ENCODE measurements at places on chromosomes 16 and 17.
A peak's percentile ranks its signal among the peaks of the same experiment; 100 is the strongest.

DNA sequence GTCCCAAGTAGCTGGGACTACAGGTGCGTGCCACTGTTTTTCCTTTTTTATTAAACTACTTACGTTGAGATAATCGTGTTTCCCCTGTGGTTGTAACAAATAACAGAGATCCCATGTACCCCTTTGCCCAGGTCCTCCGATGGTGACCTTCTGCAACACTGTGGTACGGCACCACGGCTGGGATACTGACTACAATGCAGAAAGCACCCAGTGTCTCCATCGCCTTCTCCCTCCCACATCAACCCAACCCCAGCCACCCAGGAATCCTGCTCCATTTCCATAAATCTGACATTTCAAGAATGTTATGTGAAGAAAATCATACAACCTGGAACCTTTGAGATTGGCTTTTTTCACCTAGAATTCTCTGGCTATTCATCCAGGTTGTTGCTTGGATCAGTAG, 22.1 kb downstream of the MPRIP start:
- DNase-seq = no peak

- DNase-seq = peak; percentile 64
Measured at GRCh38 chr17:29622337-29623282, at the start of gene CORO6. Gene CORO6, minus strand, starts transcription at chr17:29622912. Its CDS starts 1,491 bp downstream, at chr17:29621421.

DNA sequence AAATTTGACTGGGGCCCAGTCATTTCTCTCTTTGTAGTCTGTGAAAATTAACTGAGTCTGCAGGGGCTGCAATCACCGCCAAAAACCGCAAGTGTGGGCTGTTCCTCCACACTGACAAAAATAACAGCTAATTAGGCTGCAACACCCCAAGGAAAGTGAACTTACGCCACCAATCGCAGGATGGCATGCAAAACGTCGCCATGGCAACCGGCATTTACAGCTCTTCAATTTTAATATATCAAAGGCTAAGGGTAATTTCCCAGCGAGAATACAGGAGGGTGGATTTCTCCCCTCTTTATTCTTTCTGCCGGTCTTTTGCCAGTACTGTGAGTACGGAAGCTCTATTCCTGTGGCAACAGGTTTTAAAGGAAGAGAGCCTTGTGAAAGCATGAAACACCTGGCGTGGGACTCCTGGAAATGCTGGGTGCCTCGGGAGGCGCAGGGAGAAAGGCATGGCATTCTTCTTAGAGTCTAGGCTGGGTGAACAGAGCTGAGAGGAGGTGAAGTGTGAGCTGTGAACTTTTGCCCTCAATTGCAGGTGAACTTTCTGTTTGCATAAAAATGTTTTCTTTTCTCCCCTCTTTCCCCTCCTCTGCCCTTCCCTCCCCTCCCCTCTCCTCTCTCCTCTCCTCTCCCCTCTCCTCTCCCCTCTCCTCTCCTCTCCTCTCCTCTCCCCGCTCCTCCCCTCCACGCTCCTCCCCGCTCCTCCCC, 399.7 kb downstream of the XYLT1 start:
- peak; percentile 78 for DNase-seq

GRCh38 chr16:2753733-2754020, 1.2 kb downstream of the SRRM2 start:
- no peak for DNase-seq

DNA sequence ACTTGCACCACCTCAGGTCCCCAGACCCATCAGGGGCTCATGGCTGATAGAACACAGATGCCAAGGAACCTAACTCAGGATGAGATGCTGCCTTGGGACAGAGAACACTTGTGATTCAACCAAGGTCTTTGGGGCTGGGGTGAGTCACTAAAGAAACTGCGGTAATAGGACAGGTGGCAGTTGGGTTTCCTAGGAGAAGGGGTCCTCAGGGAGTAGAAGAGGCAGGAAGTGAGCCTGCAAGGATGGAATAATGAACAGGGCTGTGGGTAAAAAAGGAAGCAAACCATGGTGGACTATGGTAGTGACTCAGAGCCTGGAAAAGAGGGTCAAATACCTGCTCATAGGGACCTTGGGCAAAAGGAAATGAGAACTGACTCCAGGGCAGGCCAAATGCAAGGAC, 6.5 kb upstream of the PNPO start:
- no peak for DNase-seq

DNA sequence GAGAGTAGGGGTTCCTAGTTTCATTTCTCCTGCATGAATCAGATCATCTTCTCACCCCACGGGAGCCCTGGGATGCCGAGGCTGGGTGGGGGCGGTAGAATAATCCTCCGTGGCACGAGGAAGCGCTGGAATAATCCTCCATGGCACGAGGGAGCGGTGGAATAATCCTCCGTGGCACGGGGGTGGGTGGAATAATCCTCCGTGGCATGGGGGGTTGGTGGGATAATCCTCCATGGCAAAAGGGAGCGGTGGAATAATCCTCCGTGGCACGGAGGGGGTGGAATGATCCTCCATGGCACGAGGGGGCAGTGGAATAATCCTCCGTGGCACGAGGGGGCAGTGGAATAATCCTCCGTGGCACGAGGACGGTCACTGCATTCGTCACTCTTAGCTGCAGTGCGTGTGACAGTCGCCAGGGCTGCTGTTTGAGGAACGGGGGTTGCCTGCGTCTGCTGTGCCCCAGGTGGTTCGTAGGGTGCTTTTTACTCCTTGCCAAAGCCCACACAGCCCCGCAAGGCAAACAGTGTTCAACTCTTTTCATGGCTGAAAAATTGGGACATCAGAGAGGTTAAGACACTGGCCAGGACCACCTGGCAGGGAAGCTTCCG, 152.5 kb downstream of the BANP start:
- DNase-seq = no peak

DNA sequence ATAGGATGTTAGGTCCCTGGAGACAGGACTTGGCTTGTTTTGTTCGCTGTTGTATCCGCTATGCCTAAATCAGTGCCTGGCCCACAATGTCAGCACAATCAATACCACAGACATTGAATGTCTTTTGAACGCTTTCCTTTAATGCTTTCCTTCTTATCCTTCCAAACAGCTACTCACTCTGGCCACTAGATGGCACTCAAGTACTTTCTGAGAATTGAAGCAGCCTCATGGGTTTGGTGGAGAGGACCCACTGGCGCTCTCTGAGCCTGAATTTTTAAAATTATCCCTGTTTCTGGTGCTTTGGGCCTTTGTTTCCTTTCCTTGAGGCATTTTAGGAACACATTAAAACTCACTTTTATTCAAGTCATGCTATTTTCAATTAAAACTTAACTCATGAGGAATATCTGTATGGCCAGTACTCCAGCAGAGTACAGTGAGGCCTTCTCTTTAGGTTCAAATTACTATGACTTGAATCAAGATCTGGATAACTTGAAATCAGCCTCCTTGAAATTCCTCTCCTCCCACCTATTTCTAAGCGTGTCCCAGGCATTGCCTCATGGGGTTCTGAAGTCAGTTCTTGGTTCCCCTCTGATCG, 3.2 kb upstream of the NLRP1 start:
- no peak for DNase-seq

DNA sequence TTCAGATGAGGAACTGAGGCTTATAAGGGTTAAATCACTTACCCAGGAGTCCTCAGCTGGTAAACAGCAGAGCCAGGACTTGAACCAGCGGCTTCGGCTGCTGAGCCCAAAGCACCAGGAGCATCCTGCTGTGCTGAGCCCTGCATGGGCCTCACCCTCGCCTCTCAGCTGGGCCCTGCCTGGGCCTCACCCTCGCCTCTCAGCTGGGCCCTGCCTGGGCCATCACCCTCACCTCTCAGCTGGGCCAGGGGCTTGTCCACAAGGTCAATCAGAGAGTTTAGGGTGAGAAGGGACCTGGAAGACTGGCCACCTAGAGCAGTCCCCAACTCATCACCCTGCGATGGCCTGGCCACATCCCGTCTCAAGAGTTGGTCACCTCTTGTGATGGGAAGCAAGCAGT, 4.2 kb downstream of the STAC2 start:
- no peak for DNase-seq
